Left lung (tissue), 14 donors: ENCODE measurements at places on chromosomes 12 and 14. TPM values are rescaled to one million over a fixed set of nuclear protein-coding genes. Genes with fewer than 3 reads are reported as not detected.

The BICDL1 gene
- 2.2 TPM for polyA plus RNA-seq

DNA sequence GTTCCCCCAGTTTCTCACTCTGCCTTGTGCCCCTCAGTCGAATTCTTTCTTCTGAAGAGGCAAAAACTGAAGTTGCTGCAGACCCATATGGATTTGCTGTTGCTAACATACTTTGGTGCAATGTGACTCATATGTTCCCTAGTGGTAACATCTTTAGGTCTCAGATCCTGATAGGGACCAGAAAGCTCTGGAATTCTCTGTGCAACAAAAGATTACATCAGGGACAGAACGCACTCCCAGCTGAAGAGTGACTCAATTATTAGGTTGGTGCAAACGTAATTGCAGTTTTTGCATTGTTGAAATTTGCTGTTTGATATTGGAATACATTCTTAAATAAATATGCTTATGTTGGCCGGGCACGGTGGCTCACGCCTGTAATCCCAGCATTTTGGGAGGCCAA is 8.2 kb upstream of the DHRS2 start:
- DNase-seq = no peak

GRCh38 chr12:90037740-90038139 is 329.1 kb upstream of the ATP2B1 start:
- DNase-seq = no peak

The LMNTD1 gene
- 0.47 TPM for polyA plus RNA-seq

The FBXO21 gene
- polyA plus RNA-seq = 52.4 TPM

The TAS2R43 gene
- polyA plus RNA-seq = 0.78 TPM

The ITGA5 gene
- polyA plus RNA-seq = 72.3 TPM

GRCh38 chr14:90570461-90570860 is 173.6 kb downstream of the CALM1 start:
- DNase-seq = no peak

DNA sequence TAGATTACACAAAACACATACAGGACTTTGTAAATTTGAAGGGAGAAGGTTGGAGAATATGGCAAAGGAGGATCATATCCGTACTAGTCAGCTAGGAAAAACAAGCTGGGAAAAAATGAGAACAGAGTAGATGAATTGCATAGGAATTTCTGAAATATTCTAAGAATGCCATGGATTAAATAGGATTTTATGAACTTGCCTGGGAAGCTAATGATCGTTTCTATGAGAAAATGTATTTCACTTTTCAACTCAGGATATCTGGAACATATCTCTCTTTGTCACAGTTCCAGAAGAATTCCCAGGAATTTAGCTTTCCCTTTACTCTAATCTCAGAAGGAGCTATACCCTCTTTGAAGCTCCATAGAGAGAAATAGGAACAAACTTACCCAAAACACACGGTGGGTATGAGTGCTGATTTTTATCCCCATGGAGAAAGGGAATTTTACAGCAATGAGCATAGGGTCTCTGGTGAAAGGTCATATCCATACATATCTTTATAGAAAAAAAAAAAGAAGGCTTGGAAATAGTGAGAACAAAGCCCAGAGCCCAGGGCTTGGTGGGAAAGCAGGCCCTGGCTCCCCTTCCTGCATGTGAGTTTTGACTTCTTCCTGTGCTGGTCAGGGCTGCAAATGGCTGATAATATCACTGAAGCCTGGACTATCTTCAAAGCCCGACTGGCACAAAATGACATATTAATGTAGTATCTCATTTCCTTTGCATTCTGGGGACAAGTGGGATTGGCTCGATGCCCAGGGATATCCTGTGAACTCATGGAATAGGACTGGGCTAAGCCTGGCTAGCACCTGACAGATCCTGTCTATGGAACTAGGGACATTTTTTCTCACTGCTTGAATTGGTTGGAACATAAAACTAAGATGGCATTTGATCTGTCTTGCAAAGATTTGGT is 136.3 kb downstream of the AEBP2 start:
- no peak for DNase-seq

The CYP27B1 gene
- polyA plus RNA-seq = 1.3 TPM

The MIP gene
- polyA plus RNA-seq = not detected

GRCh38 chr12:52279422-52280318 is 5.2 kb downstream of the KRT86 start:
- DNase-seq = no peak

DNA sequence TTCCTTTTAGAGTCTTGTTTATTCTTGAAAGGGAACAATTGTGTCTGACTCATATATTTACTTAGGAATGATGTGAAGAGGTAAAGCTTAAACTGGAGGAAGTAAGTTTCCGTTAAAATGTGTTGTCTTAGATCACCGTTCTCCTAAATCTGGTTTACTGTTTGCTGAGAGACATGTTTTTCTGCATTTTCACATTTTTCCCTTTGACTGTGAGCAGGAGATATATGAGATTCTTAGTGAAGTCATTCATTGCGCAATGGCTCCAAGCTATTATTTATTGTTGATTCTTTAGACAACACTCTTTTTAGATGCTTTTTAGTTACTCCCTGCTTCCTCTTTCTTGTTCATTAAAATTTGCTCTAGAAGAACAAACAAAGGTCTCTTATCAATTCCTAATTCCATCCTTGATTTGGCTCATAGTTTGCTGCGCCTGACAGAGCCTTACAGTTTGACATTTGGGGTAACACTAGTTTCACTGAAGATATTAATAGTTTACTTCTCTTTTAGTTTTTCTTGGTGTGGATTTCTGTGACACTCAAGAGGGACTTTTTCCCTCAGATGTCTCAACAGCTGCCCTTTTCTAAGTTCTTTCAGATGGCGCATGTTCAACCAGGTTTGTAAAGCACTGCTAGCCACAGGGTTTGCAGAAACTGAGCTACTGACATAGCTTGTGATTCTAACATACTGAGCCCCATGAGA is 11.4 kb downstream of the CLECL1 start:
- no peak for DNase-seq

DNA sequence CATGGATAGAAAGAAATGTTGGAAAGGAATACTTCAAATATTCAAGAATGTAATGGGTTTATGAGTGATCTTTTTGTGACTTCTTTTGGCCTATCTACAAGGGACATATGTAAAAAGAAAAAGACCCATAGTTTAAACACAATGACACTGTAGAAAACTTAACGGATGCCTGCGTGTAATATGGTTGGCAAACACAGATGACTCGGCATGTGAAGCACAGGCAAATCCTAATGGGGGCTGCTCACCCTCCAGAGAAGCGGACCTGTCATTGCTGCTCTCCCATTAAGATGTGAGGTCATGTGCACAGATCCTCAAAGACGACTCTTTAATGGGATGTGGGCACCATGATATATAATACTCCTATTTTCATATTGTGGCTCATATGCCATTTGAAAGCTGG is 366.6 kb upstream of the TMEM132C start:
- DNase-seq = no peak

The KRT74 gene
- not detected for polyA plus RNA-seq

The SPTB gene
- 2.2 TPM for polyA plus RNA-seq

The B4GALNT1 gene
- polyA plus RNA-seq = 1.3 TPM

- no peak for DNase-seq
Observed at GRCh38 chr12:122813310-122813713, 21.9 kb upstream of the HIP1R start.

The KRT78 gene
- polyA plus RNA-seq = 0.14 TPM

GRCh38 chr14:27002179-27002578 is 404.3 kb upstream of the NOVA1 start:
- DNase-seq = no peak

DNA sequence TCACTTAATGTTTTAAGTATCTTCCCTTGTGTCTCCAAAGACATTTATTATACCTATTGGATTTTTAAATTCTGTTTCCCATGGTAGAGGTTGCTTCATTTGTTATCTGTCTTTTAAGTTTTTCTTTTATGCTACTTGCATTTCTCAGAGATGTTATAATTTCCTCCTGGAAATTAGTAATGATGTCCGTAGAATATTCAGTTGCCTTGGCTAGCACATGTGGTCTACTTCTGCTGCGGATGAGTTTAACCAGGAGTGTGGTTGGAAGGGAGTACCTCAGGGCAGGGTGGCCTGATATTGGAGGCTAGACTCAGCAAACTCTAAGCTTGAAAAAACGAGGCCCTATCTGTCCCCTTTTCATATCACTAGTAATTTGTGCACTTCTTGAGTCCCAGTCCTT is 8.8 kb upstream of the EVL start:
- DNase-seq = no peak
